Nucleus accumbens (tissue), 56 donors: ENCODE measurements at places on chromosomes 2 and 18.

GRCh38 chr2:98356729-98357128, 10.5 kb downstream of the CNGA3 start:
- DNase-seq: no peak

DNA sequence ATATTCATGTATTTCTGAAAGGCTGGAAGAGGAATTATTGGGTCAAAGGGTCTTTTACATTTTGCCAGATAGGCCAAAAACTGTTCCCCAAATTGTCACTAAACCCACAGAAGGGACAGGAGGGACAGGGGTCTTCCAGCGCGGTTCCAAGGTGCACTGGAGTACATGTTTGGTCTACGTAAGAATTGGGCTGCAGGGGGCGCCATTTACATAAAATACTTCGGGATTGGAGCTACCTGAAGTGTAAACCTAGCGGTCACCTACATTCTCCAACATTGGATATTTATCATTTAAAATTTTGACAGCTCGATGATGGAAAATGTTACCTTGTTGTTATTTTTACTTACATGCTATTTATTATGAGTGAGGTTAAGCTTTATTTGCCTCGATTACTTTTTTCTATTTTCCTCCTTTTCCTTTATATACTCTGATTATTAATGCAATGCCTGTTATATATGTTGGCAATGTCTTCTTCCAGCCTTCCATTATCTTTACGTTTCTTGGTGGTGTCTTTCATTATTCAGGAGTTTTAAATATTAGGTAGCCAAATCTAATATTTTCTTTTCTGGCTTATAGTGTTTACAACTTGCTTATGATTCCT, 43.0 kb upstream of the RAB6C start:
- DNase-seq: no peak

DNA sequence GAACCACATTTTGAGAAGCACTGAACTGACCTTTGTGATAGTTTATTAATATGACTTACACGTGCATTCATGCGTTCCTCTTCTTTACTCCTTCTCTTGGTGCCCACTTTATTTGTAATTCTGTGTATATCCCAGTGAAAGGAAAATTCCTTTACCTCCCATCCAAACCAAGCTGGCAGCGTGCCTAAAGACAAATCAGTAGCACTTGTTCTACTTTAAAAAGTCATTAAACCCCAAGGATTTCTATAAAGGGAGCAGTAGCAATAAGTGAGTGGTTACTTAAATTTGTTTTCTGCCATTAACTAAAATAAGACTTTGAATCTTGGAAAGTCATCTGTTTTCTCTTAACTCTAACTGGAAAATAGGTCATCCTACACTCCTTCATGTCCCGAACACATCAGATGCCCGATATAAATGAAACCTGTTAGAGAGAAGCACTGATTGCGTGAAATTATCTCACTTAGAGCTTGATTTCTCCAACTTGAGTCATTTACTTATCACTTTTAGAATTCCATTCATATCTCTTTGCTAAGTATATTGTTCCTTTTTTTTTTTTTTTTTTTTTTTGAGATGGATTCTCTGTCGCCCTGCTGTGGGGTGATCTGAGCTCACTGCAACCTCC, 10.7 kb downstream of the PIK3C3 start:
- no peak for DNase-seq

DNA sequence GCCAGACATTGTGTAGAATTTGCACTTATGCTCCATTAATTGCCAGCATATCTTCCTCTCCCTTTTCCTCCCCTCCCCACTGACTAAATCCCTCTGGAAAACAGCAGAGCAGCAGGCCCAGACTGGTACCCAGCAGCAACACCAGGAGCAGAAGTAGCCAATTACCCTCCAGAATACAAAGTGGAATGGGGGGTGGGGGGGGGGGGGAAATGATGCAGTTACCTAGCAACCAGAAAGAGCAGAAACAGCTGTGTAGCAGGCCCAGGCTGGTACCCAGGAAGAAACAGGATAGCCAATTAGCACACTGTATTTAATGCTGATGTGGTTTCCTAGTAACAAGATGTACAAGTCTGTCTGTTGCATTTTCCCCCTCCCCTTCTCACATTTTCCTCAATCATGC, 52.3 kb downstream of the KLF7 start:
- DNase-seq: peak; percentile 23

GRCh38 chr2:163715668-163716067, 20.1 kb downstream of the FIGN start:
- no peak for DNase-seq

DNA sequence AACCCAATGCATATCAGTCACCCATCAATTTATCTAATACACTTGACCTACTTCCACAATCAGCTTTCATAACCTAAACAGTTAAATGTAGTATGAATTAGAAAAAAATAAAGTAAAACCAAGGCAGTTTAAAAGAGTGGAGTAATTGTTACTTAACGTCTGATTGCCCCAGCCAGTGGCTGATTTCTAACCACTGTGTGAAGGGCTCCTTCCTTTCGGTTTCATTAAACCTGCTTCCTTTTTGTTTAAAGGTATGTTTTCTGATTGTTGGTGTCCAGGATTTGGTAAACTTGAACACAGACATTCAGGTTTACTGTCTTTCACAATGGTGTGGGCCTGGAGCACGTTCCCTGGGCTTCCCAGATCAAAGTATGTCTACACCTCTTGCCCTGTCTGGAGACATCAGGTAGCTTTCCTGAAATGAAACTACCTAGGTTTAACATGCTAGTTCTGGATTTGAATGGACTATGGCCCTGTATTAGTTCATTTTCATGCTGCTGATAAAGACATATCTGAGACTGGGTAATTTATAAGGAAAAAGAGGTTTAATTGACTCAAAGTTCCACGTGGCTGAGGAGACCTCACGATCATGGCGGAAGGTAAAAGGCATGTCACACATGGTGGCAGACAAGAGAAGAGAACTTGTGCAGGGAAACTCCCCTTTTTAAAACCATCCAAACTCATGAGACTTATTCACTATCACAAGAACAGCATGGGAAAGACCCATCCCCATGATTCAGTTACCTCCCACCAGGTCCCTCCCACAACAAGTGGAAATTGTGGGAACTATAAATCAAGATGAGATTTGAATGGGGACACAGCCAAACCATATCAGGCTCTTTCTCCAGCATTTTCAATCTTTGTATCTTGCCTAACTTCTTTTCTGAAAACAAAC, 605.2 kb upstream of the ID2 start:
- DNase-seq: no peak

DNA sequence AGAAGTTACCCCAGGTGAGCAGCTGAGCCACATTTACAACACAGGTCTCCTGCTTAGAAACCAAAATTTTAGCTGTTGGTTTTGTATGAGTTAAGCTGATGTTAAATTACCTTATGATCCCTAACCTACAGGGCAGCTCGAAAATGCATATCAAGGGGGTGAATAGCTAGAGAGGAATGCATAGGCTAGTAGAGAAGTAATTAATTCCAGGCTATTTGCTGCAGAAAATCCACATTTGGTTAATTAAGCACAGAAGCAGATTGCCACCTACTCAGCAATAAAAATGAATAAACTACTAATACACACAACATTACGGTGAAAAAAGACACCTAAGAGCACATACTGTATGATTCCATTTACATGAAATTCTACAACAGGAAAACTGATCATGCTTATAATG, 91.4 kb downstream of the OSBPL1A start:
- no peak for DNase-seq

GRCh38 chr2:141523199-141523598, 607.6 kb downstream of the LRP1B start:
- DNase-seq: no peak

- DNase-seq: no peak
These were observed 30.7 kb downstream of the WIPF1 start for GRCh38 chr2:174566871-174567270.

GRCh38 chr2:191038241-191038725, 24.3 kb upstream of the STAT1 start:
- DNase-seq: no peak

GRCh38 chr2:239523954-239524330, 123.1 kb upstream of the HDAC4 start:
- no peak for DNase-seq

GRCh38 chr2:118687698-118688097, 159.8 kb downstream of the EN1 start:
- DNase-seq: no peak

- DNase-seq: no peak
These were observed 884 bp downstream of the PROM2 start for GRCh38 chr2:95275151-95275515.

DNA sequence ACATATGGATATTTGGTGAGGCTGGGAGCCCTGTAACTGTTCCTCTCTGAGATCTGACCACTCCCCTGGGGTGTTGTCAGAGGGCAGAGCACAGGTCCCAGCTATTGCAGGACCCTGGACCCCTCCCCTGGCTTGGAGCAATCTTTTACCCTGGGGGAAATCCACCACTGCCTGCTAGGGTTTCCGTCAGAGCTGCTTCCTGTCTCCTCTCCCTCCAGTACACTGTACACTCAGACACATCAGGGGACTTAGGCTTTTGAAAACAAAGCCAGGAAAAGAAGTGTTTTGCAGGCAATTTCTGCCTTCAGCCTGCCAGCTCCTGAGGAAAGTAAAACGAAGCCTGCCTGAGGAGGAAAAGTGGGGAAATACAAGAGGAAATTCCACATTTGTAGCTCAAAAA, 13.2 kb upstream of the CEP68 start:
- DNase-seq: no peak

DNA sequence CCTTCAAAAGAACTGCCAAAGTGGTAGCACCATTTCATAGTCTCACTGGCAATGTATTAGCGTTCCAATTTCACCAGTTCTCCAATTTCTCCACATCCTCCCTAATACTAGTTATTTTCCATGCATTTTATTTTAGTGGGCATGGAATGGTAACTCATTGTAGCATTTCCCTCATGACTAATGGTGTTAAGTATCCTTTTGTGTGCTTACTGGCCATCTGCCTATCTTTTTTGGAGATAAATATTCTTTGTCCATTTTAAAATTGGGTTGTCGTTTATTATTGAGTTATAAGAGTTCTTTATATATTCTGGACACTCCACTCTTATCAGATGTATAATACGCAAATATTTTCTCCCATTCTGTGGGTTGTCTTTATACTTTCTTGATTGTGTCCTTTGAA, 107.1 kb downstream of the THADA start:
- DNase-seq: no peak

DNA sequence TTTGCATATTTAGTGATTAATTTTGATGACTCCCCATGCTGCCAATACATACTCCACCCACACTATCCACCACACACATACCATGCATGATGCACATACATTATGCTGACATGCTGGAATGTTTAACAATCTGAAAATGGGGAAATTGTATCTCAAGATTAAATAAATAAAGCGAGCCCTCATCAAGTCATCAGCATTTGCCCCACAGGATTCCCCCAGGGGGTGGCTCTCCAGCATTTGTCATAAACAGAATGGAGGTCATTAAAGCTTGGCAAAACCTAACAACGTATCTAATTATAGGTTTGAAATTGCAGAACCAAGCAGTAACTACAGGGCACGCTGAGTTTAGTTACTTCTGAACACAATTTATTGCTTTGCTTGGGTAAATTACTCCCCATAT, 141.2 kb upstream of the TACR1 start:
- no peak for DNase-seq

DNA sequence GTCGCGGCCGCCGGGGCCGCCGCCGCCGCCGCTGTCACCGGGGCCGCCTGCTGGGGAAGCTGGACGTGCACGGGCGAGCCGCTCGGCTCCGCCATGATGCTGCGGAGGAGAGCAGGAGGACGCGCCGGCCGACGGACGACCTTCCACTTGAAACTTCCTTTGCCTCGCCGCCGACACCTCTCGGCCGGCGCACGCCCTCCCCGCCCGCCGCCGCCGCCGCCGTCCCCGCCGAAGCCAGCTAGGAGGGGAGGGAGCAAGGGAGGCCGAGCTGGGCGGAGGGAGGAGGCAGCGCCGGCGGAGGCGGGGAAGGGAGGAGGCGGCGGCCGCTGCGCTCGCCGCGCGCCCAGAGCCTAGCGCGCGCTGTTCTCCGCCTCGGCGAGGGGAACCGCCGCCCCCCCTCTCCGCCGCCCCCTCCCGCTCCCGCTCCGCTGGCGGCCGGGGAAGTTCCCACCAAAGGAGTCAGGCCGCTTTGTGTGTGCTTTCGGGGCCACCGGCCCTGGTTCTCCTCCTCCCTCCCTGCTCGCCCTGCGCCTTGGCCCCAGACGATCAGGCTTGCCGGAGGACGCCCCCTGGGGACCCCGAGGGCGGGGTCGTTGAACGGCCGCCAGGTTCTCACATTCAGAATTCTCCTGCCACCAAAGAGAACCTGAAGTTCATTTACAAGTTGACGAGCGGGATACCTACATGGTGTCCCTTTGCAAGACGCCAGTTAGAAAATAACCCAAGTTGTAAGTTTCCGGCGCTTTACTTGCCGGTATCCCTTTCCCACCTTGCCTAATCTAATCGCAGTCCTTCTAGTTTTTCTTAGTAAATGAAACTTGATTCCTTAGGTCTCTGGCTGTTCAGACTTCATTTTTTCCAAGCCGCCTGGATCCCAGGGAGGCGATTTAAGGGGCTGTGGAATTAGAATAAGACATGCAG, at the start of gene STK39:
Gene STK39, minus strand, starts transcription at position 255 of the 921 bp plus-strand sequence. Its CDS starts 160 bp downstream, at position 95.
- no peak for DNase-seq

GRCh38 chr2:218343591-218343990, 13.1 kb upstream of the CATIP start:
- DNase-seq: no peak

DNA sequence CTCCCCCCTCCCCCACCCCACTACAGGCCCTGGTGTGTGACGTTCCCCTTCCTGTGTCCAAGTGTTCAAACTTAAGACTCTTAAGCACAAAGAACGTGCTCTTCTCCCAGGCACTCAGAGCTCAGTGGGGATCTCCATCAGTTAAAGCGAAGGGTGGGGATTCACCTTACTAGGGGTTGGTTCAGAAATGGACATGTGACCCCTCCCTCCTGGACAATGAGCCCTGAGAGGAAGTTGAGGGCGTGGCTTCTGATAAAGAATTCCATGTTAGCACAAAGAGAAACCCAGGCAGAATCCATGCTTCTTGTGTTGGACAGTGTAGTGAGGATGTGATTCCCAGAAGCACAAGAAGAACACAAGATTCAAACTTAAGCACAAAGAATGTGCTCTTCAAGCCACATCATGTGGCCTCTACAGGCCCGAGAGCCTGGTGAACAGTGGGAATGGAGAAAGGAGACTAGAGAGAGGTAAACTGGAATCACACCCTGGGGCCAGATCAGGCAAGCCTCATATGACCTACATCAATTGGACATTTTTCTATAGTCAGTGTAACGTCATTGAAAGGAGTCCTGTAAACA, 78.1 kb upstream of the TTC39C start:
- DNase-seq: no peak

DNA sequence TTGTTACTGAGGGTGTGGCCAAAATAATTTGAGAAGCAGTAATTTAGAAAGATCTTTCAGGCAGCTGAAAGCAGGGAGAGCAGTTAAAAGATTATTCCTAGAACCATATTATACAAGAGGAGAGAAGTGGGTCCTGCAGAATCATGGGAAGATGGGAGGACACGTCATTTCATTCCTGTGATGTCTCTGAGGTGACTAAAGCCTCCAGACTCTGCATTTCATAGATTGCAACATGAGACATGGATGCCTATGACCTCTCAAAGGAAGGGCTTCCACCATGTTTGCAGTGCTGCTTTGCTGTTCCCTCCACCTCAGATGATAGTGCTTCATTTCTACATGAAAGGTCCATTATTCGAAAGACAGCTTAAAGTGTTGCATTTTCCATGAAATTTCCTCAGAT, 788.4 kb downstream of the TSN start:
- DNase-seq: no peak
